ENCODE measurements at places on chromosomes 7 and 10.
A peak's percentile ranks its signal among the peaks of the same experiment; 100 is the strongest.

- no peak for DNase-seq
These were observed 83.0 kb downstream of the ZNF365 start for GRCh38 chr10:62457196-62457595.

GRCh38 chr7:24721481-24722001, 35.7 kb downstream of the GSDME start:
- DNase-seq: no peak

DNA sequence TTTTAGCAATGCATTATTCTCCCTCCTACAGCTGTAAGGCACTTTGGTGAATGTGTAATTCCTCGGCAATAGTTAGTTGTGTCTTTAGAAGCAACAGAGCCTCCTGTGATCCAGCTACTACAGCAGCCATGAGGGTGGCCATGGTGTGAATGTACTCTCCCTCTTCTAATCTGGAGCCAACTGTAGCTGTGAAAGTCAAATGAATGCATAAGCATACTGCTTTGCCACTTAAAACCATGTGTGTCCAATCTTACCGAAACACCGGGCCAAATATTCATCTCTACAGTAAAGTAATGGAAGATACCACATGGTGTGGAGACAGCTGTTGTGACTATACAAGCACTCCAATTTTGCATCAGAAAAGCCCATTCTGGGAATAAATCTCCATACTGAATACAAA, 195.0 kb downstream of the DNAJC1 start:
- DNase-seq: no peak

GRCh38 chr10:1600861-1601260, 136.5 kb downstream of the ADARB2 start:
- DNase-seq: no peak

GRCh38 chr7:148773334-148773733, 74.6 kb downstream of the CUL1 start:
- peak; percentile 78 for DNase-seq
